ENCODE measurements at places on chromosomes 12 and 14. TPM values are rescaled to one million over a fixed set of nuclear protein-coding genes. Genes with fewer than 3 reads are reported as not detected.

The CHST11 gene
- total RNA-seq: 4.2 TPM

The HOXC6 gene
- total RNA-seq: not detected

The NCKAP5L gene
- 3.7 TPM for total RNA-seq

The WNT1 gene
- not detected for total RNA-seq

The ADGRD1 gene
- not detected for total RNA-seq

The TAC3 gene
- not detected for total RNA-seq

The IL23A gene
- total RNA-seq: not detected

The SEL1L gene
- total RNA-seq: 125 TPM

The MLH3 gene
- 18.3 TPM for total RNA-seq

The EML5 gene
- not detected for total RNA-seq

The TMPRSS12 gene
- not detected for total RNA-seq

The ARHGAP9 gene
- total RNA-seq: not detected

The MDGA2 gene
- not detected for total RNA-seq

The LRIG3 gene
- 30.6 TPM for total RNA-seq

The RIN3 gene
- total RNA-seq: 2.9 TPM

The RASSF8 gene
- total RNA-seq: 14.3 TPM

The TTC5 gene
- 10.5 TPM for total RNA-seq

The GALNT4 gene
- total RNA-seq: 10.8 TPM

The MOK gene
- 4.0 TPM for total RNA-seq

The SYNDIG1L gene
- total RNA-seq: under 0.01 TPM

The BDKRB1 gene
- total RNA-seq: 1.0 TPM

The KLRG1 gene
- total RNA-seq: under 0.01 TPM

The PIWIL1 gene
- not detected for total RNA-seq

The MANSC4 gene
- total RNA-seq: not detected

The IRAK3 gene
- total RNA-seq: 1.6 TPM

The IL26 gene
- total RNA-seq: not detected

The KICS2 gene
- 6.7 TPM for total RNA-seq

The TMEM106C gene
- total RNA-seq: 63.1 TPM

The NEDD1 gene
- 35.3 TPM for total RNA-seq

The SERPINA3 gene
- 0.79 TPM for total RNA-seq

The LRRC43 gene
- total RNA-seq: under 0.01 TPM

The ZNF891 gene
- total RNA-seq: 0.77 TPM

The AKAP5 gene
- total RNA-seq: 0.13 TPM

The ASB2 gene
- 0.26 TPM for total RNA-seq

The TMEM63C gene
- total RNA-seq: 0.79 TPM

The NPFF gene
- not detected for total RNA-seq

The CCDC175 gene
- not detected for total RNA-seq

The JAG2 gene
- 45.3 TPM for total RNA-seq

The LHX5 gene
- 0.26 TPM for total RNA-seq

The ZDHHC22 gene
- not detected for total RNA-seq
